ENCODE measurements at places on chromosomes 6 and 20. TPM values are rescaled to one million over a fixed set of nuclear protein-coding genes. Genes with fewer than 3 reads are reported as not detected.

BMP5 gene
- 0.11 TPM for total RNA-seq

DNA sequence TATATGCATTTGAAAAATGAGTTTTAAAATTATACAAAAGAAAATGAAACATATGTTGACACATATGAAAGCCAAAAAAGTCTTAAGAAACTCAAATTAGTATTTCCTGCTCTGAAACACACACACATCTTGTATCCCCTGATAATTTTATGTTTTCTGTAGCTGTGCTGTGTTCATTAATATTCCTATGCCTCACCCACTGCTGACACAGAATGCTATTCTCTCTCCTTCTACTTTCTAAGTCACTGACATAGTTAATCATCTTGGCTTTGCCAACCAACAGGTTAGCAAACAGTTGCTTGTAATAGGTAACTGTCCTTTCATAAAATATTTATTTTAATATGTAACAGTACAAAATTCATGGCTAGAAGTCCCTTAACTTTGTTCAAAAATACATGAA lies 140.7 kb downstream of the DST start:
- no peak for DNase-seq

TAP1 gene
- total RNA-seq = 31.7 TPM

- no peak for DNase-seq
These were observed 222.3 kb downstream of the IBTK start for GRCh38 chr6:82025271-82025670.

GRCh38 chr20:19114410-19114809 lies 98.0 kb upstream of the SLC24A3 start:
- DNase-seq = no peak

- no peak for DNase-seq
These were observed 46.1 kb downstream of the LYRM4 start for GRCh38 chr6:5214570-5215052.
